Karpas-422 (cell line): ENCODE measurements at places on chromosomes 4 and X.

- DNase-seq, result no peak
Measured at GRCh38 chr4:100269446-100269845, 79.2 kb upstream of the DDIT4L start.

DNA sequence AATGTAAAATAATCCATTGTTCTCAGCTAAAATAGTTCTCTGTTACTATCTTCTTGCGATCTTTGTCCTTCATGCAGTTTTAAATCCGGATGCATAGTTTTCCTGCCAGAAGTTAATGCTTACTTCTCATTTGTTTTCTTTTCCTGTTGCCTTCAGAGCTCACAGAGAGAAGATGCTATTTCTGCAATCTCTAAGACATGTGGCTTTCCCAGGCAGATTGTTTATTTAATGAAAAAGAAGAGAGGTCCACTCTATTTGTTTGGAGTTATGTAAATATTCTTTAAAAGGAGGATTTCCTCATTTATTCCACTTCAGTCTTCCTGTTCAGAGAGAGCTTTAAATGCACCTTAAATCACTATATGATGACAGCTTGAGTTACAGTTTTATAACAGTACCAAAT, 39.3 kb upstream of the HPGD start:
- no peak for DNase-seq

DNA sequence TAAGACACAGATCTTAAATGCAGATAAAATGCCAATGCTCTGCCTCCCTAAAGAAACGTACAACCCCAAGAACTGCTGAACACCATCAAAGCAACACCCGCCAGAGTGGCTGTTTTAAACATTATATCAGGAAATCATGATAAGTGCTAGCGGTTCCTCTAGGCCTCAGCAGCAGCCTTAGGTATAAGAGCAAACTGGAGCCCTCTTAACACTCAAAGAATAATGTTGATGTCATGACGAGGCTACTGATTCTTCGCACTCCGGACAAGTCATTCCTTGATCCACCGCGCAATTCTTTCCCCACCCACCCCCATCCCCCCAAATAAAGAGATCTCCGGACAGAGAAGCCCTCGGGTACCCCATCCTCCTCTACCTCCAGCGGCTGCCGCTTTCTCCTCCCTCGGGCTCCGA, 507 bp downstream of the LIN54 start:
- DNase-seq, result peak; percentile 46

DNA sequence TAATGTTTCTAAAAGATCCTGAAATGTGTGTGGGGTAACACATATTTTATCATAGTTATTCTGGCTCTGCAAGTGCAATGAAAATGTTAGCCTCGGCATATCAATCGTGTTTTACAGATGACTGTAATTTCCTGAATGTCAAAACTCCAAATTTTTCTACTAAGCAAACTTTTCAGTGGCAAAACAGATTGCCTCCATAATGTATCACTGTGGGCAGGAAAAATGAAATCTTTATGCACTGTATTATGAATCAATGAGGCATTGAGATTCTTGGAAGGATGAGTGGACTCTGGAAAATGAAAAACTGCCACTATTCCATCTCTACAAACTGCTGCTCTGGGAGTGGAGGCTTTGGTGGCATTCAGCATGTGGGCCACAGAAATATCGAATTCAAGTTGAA, 160.1 kb upstream of the MBNL3 start:
- DNase-seq, result no peak

DNA sequence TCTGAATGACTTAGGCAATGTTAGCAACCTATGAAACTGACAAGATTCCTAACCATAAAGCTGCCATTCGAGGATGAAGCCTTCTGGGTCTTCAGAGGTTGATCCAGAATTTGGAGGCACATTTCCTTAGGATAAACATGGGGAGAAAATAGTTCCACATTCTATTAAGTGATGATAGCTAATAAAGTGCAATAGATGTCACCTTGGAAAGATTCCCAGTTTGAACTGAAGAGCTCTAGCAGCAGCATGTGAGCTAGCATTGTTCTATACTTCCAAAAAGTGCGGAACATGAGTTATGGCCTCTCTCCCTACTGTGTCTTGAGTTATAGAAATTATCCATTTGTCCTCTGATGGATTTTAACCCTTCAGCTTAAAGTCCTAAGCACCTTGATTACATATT, 991.4 kb upstream of the SLIT2 start:
- DNase-seq, result no peak

DNA sequence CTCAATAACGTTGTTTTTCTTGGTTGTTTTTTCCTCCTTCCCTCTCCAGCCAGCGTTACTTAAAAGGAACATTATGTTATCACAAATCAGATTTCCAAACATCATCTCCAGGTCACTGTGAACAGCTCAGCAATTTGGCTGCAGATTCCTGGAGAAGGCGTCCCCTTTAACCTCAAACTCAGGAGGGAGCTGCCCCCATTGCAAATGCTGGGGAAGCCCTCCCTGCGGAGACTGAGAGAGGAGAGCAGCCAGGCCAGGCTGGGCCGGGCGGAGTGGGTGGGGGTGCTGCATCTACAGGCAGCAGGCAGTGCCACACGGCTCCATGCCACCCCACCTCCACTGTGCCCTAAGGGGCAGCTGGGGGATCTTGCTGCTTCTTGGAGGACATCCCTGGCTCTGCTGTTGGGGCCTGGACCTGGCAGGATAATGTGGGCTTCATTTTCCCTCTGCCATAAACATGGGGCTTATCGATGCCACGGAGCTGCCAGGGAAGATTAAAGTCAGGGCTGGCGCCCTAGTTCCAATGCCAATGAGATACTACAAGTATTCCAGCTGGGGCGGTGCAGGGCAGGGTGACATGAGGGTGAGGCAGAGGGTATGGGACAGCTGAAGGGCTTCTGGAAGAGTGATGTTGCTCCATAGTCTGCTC, 148.8 kb downstream of the PJA1 start:
- DNase-seq, result no peak

DNA sequence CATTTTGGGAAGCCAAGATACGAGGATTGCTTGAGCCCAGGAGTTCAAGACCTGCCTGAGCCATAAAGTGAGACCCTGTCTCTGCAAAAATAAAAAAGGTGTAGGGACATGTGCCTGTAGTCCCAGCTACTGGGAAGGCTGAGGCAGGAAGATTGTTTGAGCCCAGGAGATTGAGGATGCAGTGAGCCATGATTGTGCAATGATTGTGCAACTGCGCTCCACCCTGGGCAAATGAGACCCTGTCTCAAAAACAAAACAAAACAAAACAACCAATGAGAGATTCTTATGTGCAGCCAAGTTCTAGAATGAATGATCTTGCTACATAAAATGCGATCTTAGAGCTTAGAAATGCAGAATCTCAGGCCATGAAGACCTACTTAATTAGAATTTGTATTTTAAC, 22.5 kb downstream of the SLC9B2 start:
- DNase-seq, result no peak

DNA sequence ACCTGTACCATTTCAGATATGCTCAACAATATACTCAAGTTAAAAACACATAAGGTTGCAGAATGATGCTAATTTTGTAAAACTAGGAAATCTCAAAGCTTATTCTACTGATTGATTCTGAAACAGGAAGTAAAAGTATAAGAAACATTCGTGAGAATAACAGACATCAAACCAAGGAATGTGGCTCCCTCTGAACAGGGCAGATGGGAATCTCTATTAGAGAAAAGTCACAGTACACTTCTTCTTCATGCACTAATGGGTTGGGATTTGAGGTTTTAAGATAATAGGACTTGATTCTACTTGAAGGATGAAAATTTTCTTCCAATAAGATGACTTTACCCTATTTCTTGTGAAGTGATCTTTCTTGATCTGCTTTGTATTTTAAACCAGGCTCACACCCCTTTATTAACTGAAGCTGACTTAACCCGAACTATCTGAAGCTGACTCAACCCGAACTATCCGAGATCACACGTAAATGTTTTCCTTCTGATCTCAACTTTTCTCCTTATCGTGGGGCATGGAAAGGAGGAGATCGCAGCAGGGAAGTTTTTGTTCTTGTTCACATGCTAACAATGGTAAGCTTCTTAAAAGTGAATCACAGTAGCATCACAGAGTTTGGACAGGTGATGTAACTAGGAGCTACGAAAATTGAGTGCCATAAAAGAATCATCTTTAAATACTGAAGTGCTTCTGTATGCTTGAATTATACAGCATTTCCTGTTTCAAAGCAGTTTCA, 363.1 kb upstream of the ZFP42 start:
- no peak for DNase-seq

DNA sequence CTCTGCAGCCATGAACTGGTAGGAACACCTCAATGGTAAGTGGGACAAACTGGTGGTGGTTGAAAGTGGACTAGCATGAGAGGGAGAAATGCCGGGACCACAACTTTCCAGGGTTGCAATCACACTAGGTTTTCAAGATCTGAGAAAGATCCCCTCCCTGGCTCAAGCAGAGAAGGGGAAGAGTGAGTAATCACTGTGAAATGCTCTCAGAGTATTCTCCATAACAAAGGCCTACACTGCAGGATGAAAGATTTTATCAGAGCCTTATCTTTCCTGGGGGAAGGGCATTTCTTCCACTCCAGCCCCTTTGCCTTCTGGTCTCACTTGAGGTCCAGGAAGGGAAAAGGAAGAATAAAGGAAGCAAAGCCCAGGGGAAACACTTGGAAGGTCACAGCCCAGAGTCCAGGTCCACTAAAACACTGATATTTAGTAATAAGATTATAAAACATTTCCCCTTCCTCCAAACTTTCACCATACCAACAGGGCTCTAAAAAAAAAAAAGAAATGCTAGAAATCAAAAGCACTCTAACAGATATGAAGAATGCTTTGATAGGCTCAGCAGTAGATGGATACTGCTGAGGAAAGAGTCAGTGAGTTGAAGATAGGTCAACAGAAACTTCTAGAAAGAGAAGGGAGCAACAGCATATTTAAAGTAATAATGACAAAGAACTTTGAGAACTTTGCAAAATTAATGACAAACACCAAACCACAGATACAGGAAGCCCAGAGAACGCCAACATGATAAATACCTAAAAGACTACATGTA, 95.9 kb downstream of the WDFY3 start:
- DNase-seq, result no peak

GRCh38 chrX:148610328-148610698, 109.9 kb downstream of the AFF2 start:
- DNase-seq, result peak; percentile 66

- DNase-seq, result no peak
Measured at GRCh38 chr4:182905038-182905437, 12.1 kb downstream of the DCTD start.

DNA sequence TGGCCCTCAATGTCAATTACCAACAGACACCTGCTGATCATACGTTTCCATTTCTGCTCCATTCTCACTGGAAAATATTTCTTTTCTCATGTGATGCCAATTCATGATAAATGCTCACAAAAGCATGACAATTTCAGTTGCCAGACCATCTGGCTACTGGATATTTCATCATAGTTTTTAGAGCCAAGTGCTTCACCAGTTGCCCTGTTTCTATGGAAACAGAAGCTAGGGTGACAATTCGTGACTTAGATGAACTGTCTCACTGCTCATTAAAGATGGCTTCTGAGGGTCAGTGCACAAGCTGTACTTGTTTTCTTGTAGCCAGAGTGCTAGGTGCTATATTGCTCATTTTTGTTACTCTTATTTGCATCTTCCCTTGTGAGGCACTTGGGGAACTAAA, 184.9 kb downstream of the COMMD8 start:
- DNase-seq, result no peak

DNA sequence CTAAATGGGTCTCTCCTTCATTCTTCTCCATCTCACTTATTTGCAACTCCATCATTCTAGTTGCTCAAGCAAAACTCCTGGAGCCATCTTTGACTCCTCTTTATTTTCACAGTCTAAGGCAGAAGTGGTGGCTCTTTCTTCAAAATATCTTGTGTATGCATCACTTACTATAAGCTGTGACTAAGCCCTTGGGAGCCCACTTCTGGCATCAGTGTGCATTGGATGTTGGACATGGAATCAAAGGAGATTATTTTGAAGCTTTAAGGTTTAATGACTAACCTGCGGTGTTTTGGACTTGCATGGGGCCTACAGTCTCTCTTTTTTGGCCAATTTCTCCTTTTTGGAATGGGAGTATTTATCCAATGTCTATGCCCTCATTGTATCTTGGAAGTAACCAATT, 276.8 kb downstream of the SPOCK3 start:
- DNase-seq, result no peak

GRCh38 chrX:129626026-129626425, 28.7 kb downstream of the APLN start:
- DNase-seq, result no peak

GRCh38 chr4:105858466-105859040, 36.7 kb upstream of the NPNT start:
- DNase-seq, result no peak

DNA sequence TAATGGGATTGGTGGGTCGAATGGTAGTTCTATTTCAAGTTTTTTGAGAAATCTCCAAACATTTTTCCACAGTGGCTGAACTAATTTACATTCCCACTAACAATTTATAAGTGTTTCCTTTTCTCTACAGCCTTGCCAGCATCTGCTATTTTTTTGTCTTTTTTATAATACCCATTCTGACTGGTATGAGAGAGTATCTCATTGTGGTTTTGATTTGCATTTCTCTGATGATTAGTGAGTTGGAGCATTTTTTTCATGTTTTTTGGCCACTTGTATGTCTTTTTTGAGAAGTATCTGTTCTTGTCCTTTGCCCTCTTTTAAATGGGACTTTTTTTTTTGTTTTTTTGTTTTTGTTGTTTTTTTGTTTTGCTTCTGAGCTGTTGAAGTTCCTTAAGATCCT, 200.0 kb upstream of the GK2 start:
- DNase-seq, result no peak

- peak; percentile 45 for DNase-seq
Measured at GRCh38 chr4:86522349-86522748, 71.8 kb upstream of the PTPN13 start.

GRCh38 chrX:126886997-126887396, 67.5 kb downstream of the PRR32 start:
- no peak for DNase-seq

DNA sequence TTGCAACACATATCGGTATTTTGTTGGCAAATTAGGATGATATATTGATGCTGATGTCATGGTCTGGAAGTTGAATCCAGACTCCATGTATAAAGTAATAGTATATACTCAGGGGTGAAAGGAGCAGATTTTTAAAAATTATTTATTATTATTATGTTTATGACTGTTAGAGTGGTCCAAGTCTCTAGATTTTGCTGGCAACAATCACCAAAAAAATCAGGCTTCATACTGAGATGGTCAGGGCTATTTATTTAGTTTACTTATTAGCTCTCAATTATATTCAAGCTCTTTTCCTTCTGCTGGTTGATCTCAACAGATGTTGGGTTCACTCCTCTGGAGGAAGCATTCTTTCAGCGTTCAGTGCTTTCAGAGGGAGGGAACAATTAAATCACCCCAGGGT, 73.9 kb upstream of the VCX3B start:
- DNase-seq, result no peak

- DNase-seq, result no peak
Measured at GRCh38 chrX:72100824-72101351, 30.8 kb downstream of the RTL5 start.

DNA sequence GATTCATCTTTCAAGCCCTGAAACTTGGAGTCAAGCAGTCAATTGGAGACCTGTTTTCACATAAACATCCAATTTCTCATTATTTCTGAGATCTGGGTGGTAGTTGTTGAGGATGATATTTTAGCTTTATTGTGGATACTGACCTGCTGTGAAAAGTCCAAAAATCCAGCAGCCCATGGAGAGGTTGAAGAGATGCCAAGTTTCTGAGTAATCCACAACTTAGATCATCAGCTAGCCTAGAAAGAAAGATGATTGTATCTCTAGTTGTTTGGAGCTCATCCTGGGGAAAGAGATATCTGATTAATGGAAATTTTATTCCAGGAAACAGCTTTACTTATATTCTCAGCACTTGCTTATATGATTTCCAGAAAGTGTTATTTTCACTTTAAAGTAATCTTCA, 48.6 kb upstream of the DCX start:
- DNase-seq, result no peak
